ENCODE measurements at places on chromosomes 1 and 21.
A peak's percentile ranks its signal among the peaks of the same experiment; 100 is the strongest.

DNA sequence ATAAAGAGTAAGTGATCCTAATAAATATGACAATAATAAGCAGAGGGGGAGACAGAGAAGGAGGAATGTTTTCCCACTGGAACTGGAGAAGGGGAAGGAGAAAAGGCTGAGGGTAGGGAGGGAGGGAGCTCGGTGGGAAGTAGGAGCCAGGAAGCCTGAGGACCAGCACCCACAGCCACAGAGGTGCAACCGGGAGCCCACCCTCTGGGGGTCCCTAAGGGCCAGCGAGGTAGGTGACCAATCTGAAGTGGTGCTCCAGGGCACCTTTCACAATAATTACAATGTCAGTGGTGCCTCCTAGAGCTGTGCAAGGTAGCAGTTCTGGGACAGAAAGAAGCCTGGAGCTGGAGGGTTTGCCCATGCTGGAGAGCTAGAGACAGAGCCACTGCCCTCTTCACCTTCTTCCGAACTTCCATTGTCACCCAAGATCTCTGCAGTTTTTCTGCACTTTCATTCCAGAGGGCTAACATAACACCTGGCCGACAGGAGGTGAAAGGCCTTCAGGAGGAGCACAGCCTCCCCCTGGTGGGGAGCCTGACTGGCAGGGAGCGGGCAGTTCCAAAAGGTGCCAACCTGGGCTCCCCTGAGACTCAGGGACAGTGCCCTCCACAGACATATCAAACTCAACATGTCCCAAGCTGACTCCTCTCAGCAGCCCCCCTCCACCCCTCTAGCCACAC is 4.1 kb upstream of the AHCYL1 start:
- DNase-seq, result peak; percentile 8

DNA sequence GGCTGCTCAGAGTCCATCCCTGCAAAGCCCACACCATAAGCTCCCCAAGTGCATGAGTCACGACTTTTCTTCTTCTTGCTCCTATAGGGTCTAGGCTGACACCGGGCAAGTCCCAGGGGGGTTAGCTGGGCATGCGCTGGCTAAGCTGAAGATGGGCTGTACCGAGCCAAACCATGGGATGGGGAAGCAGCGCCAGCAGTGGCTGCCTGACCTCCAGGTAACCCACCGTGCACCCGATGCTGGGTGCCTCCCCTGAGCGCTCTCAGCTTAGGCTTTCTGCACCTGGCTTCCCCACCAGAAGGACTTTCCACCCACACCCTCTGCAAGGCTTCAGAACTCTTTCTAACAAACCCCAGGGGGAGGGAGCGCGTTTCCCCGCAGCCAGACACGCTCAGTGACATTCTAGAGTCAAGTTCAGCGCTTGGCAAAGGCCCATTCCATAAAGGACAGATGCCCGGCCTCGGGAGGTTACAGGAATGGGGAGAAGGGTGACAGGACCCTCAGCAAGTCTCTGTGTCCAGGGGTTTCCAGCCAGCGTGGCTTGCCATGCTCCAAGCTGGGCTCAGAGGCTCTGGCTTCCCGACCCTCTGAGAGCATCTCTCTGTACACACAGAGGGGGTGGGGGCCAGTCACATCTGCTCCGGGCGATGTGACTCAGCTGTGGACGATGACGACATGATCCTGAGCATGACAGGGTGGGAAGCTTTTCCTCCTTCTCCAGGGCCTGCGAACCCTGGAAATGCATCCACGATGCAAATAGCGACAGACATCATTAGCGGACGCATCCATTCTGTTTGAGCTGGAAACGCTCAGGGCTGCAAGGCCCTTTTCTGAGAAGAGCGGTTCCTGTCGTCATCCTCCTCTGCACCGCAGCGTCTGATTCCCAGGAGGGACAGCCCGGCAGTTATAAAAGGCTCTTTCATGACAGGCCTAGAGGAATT is 107.8 kb downstream of the SIK1 start:
- no peak for DNase-seq

- DNase-seq, result no peak
These were observed at the start of gene SPAG17 for GRCh38 chr1:118185084-118185832. TSS of gene SPAG17 (minus strand) at chr1:118185228. CDS start at chr1:118185157, 71 bp downstream.

- DNase-seq, result no peak
These were observed 48.7 kb downstream of the SYT6 start for GRCh38 chr1:114104949-114105348.

DNA sequence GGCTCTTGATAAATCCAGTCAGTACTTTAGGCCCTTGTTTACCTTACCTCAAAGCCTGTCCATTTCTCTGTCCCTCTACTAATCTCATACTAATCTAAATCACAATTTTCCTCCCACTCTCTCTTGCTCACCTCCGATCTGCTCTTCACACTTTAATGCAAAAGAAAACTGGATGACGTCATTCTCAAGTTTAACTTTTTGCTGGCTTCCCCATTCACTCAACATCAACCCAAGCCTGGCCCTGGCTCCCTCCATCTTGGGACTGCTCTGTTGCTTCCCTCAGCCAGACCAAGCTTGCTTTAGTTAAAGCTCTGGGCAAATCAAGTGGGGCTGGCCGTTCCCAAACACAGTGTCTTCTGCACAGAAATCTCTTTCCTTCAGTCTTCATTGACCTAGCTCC is 29.7 kb downstream of the COA6 start:
- DNase-seq, result no peak

DNA sequence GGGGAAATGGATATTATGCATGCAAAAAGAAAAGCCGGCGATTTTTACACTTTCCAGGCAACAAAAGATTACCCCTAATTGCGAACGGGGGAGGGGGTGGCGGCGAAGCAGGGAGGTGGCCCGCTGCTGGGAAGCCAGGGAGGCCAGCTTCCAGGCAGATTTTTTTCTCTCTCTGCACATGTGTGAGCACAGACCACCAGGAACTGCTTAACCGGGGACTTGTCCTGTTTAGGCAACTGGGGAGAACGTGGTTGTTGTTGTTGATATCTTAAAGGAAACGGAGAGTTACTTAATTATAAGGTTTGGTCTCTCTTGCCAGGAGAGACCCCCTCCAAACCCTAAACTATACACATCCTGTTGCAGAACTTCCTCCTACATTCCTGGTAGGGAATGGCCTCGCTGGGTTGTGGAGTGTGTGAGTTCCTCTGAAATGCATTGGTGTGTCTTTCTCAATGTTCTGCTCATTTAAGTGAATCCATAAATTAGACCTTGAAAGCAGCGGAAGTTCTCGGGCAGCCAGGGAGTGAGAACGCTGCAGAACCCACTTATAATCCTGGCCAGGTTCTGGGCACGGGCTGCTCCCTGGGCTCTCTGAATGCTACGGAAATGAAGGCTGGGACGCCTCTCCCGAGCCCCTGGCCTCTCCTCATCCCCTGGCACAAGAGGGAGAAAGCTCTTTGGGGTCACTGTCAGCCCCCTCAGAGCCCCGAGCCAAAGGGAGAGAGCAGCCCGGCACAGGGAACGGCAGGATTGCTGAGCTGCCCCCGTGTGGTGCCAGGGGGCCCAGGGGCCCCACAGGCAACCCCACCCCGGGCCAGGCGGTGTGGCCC is 250.0 kb downstream of the FOXD2 start:
- no peak for DNase-seq

Measured in activated naive CD4-positive, alpha-beta T cell treated with Interleukin-2 at 50 U/mL for 16 hours (primary cell).